Peyer's patch (tissue), 4 donors: ENCODE measurements at places on chromosomes 3 and 15. TPM values are rescaled to one million over a fixed set of nuclear protein-coding genes. Genes with fewer than 3 reads are reported as not detected.

Gene STARD5
- total RNA-seq = 37.8 TPM

Gene AGTR1
- total RNA-seq = 0.70 TPM

Gene HDC
- 21.5 TPM for total RNA-seq

Gene PLOD2
- total RNA-seq = 58.8 TPM

Gene KY
- total RNA-seq = 0.88 TPM

Gene SEMA4B
- 112 TPM for total RNA-seq

Gene BLM
- total RNA-seq = 8.4 TPM

Gene RETNLB
- 42.1 TPM for total RNA-seq

Gene CCNB2
- 7.5 TPM for total RNA-seq

Gene IL5RA
- total RNA-seq = 2.1 TPM

Gene SNTN
- total RNA-seq = not detected

Gene PLAAT1
- total RNA-seq = not detected

Gene DPPA4
- not detected for total RNA-seq

Gene GALNT15
- total RNA-seq = 18.6 TPM

GRCh38 chr3:134373271-134374104 is 759 bp downstream of the AMOTL2 start:
- DNase-seq = peak; percentile 73

GRCh38 chr3:133490468-133491351 is 82.8 kb upstream of the CDV3 start:
- DNase-seq = peak; percentile 91

DNA sequence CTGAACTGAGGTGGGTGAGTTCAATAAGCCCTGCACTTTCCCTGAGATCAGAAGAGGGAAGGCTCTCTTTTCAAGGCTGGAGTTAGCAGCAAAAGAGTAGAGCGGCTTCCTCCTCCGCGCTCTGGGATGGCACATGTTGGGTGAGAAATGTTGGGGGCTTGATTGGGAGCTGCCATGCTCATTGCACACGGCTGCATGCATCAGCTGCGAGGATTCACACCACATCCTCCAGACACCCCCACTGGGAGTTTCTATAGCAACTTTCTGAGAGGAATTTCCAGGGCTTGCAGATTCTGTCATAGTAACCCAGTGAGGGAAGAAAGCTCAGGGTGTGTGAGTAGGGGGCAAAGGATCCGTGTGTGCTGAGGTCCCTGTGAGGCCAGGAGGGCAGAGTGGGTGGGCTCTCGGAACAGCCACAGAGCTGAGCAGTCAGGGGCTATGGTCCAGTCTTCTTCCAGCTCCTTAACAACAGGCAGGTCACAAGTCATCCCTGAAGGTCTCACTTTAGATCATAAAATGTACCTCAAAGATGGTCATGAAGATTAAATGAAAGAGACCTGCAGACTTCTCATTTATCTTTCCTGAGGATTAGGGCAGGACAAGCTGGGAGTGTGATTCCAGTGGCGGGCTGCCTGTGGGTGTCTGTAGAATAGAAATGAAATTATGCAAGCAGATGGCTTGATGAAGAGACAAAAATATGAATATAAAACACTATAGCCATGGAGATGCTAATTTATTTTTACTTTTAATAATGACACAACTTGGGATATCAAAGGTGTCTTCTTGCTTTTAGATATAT is 75.7 kb upstream of the CHRNA7 start:
- DNase-seq = no peak

DNA sequence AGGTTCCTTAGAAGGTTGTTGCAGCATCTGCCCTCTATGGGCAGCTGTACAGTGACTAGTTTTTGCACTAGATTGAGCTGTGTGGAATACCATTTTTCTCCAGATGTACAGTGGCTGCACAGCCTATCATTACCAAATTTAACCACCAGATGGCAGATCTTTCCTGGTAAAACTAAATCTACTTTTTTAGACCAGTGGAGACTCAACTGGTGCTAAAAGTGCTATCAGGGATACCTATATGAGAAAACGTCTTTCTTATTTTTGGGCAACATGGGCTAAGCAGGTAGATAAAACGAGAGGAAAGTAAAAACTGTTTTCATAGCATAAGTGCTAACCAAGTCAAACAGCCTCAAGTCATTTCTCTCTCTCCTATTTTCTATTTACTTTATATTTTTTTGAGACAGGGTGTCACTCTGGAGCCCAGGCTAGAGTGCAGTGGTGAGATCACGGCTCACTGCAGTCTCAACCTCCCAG is 21.2 kb downstream of the IGSF10 start:
- no peak for DNase-seq

DNA sequence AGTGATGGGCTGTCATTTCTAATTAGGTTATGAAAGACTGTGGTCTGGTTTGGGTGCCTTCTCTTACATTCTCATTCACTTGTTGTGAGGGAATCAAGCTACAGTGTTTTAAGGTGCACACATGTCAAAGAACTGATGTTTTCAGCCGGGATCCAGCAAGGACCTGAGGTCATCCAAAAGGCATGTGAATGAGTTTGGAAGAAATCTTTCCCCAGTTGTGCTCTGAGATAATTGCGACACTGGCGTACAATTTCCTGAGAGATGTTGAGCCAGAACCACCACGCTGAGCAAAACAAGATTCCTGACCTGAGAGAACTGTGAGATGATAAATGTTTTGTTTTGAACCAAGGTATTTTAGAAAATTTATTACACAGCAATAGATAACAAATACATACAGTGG is 295.3 kb upstream of the SLITRK3 start:
- DNase-seq = no peak

DNA sequence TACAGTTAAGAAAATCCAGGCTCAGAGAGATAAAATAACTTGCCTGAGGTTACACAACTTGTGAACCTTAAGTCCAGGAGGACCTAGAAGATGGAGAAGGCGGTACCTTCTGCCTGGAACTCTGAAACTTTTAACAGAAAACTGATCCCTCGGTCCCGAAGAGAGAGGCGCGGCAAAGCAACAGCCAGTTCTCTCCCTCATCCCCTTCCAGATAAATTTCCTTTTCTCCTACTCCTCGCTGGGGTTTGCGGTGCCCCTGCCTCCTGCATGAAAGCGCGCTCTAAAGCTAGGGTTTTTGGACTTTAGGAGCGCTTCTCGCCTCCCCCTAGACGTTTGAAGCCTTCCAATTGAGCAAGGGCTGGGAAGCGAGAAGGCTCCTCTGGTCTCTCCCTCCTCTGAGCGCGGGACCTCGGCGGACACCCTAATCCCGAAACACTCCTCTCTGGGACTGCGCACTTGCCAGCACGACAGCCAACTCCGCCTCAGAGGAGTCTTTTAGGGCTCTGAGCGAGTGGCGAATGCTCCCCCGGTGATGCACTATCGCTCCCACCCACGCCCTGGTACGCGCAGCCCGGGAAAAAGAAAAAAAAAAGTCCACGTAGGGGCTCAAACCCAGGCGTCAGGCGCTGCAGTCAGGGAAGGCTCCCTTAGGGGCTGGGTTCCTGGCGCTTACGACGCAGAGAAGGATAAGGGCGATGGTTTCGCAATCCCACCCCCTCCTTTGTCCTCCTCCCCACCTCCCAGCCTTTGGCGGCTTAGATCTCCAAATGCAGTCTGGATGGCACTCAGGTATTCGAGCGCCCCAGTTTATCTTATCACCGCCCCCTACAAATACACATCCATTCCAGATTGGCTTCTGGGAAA is 7.9 kb upstream of the EOMES start:
- no peak for DNase-seq

GRCh38 chr3:140695361-140696061 is 17.6 kb downstream of the TRIM42 start:
- no peak for DNase-seq

DNA sequence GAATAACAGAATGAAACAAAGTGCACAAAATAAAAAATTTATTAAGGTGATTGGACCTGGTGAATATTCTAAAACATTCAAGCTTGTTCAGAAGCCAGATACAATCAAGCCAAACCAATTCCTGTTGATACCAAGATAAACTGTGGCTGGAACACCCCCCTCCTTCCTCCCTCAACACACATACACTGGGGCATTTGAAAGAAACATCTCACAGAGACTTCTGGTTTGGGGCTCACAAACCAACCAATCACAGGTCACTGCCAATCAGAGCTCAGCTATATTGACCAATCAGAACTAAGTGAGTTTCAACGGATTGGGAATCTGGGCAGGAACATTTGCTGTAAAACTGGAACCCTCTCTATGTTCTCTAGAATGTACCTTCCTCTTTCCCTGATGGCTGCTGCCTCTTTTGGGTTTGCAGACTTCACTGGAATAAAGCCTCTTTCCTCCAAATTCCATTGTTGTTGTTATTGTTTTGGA is 340.6 kb upstream of the GOLIM4 start:
- DNase-seq = no peak

DNA sequence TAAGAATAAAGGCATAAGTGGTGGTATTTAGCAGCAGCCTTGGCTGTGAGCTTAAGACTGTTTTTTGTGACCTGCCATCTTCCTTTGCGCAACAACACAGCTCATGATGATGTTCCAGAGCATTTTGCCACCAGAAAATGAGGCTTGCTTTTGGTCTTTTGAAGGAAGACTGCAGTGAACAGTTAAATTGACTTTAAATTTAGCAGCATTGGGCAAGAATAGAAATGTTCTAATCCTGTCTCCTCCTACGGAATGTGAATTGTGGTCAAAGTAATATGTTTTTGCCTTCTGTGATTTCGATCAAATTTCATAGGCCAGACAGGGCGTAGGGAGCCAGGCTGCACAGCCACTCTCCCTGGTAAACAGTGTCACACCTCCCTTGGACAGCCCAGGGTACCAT is 460.7 kb upstream of the RASGRP1 start:
- DNase-seq = no peak

GRCh38 chr3:171711461-171712170 is 98.7 kb downstream of the PLD1 start:
- DNase-seq = no peak

- DNase-seq = no peak
Observed at GRCh38 chr3:12957339-12957738, 115.9 kb downstream of the IQSEC1 start.

GRCh38 chr3:23800731-23801130 is 5.0 kb upstream of the UBE2E1 start:
- DNase-seq = no peak

DNA sequence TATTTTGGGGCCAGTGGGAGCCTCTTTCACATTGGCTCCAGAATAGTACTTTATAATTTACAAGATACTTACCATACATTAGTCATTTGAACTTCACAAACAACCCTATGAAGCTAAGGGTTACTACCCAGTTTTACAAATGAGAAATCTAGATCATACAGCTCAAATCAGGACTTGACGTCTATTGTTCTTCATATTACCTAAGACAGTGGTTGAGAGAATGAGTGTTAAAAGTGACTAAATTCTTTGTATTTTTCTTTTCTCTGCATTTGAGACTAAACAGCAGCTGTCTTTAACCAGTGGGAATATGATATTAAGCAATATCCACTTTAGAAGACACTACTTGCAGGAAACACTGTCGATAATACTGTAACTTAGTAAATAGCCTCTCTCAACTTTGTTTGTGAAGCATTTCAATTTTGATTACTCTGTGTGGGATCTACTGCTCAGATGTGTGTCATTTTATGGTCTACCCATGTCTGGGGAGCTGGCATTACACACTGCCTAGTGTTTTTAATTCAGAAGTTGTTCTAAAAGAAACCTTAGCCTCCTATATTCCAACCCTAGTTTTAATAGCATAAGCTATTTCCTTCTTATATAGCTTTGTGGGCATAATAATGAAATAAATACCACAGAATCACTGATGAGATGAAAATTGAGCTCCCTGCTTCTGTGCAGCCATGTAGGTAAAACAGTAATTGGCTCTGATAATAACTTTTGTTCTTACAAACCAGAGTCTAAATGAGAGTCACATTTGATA is 45.9 kb downstream of the IQCH start:
- no peak for DNase-seq

DNA sequence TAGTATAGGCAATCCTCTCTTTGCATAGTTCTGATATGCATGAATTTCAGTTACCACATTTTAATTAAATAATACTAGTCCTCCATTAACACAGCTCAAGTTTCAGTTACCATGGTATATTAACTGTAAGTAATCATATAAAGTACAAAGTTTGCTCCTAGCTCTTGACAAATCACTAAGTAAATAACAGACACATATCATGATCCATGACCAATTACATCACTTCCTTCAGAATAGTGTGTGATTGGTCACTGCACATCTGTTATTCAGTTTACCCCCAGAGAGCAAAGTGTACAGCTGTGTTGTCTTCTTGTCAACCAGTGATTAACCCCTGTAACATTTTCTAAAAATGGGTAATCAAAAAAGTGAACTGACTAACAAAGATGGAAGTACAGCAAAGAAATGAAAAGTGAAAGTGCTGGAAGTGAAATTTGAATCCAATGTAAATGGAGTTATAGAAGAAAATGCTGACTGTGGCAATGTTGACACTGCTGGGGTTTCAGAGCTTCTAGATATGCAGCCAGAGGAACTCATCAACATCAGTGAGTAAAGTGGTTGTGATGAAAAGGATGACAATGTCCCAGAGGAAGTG is 30.2 kb upstream of the LEKR1 start:
- DNase-seq = no peak

- no peak for DNase-seq
Observed at GRCh38 chr15:72932472-72932871, 119.8 kb upstream of the NEO1 start.

DNA sequence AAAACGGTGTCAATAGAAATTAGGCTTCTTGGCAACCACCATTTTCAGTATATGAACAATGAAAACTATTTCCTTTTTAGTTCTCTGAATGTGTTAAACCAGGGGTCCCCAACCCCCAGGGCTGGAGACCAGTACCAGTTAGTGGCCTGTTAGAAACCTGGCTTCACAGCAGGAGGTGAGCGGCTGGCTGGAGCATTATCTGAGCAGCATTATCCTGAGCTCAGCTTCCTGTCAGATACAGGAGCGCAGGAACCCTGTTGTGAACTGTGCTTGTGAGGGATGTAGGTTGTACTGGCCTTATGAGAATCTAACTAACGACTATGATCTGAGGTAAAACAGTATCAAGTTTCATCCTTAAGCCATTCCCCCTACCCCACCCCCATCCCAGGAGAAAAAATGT is 328.7 kb downstream of the ZBBX start:
- no peak for DNase-seq

GRCh38 chr3:42122261-42123011 is 31.3 kb downstream of the TRAK1 start:
- no peak for DNase-seq

- DNase-seq = no peak
Observed at GRCh38 chr3:178140531-178141304, 395.5 kb upstream of the KCNMB2 start.

DNA sequence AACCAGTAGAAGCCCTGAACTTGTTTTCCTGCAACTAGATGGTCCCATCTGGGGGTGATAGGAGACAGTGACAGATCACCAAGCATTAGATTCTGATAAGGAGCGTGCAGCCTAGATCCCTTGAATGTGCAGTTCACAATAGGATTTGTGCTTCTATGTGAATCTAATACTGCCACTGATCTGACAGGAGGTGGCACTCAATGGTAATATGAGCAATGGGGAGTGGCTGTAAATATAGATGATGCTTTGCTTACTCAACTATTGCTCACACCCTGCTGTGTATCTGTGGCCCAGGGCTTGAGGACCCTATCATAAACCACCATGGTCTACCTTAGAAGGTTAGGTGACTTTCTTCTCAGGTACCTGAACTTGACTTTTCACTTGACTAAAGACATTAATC is 417.1 kb upstream of the ARHGEF26 start:
- no peak for DNase-seq
